NCI-H460 (cell line): ENCODE measurements at places on chromosomes 6 and 20.

DNA sequence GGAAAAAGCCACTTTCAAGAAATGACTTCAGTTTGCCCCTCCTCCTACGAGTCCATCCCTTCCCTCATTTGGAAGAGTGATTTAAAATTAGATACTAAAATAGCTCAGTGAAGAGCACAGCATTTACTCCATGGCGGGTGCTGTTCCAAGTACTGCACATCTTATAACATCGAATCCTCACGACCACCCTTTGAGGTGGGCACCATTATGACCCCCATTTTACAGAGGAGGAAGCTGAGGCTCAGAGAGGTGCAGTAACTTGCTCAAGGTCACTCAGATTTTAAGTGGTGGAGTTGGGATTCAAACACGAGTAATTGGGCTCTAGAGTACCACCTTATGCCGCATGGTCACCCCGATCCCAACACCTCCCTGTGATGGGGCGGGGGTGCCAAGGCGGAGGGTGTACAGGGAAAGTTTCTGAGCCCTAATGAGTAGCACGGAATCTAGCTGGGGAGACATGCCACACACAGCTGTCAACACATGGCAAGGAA is 25.5 kb downstream of the TTBK1 start:
- no peak for DNase-seq

DNA sequence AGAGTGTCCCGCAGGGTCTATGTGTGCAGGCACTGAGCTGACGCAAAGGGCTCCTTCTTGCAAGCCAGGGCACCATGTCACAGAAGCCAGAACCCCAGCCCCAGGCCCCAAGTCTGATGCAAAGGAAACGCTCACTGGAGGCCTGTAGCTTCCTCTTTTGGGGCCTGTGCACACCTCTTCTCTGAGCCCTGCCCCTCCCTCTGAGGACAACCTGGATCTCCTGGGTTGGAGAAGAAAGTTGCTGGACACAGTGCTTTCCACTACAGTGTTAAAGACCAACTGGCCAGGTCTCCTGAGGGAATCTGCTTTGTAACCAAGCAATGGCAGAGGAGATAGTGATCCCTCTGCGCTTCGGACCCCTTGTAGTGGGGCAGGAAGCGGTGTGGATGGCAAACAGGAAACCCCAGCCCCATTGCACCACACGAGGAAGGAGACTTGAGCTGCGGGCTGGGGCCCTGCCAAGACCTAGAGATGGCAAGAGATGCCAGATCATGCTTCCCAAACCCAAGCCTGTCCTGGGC is 90.0 kb downstream of the PRND start:
- no peak for DNase-seq

- DNase-seq, result no peak
Measured at GRCh38 chr6:33092385-33092784, 16.6 kb downstream of the HLA-DPB1 start.

DNA sequence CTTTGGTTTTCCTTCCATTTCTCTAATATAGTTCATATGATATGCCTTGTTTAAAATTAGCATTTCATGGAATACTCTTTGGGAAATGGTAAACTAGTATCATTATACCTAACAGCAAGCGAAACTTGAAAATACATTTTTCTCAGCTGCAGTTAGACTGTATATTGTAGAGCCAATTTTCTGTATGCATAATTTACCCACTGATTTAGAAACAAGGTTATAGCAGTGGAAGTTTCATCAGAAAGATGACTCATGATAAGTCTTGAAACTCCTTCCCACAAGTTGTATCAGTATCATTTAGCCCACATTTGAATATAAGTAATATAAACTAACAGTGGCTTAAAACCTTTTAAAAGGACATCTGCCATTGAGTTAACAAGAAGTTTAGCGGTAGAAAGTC is 164.8 kb upstream of the BMP5 start:
- DNase-seq, result no peak

GRCh38 chr20:58192567-58192966 is 35.9 kb downstream of the ANKRD60 start:
- no peak for DNase-seq

- DNase-seq, result peak; percentile 48
Measured at GRCh38 chr20:13819885-13820645, 35.2 kb downstream of the NDUFAF5 start.

GRCh38 chr6:21455071-21455470 is 138.5 kb upstream of the SOX4 start:
- DNase-seq, result no peak

DNA sequence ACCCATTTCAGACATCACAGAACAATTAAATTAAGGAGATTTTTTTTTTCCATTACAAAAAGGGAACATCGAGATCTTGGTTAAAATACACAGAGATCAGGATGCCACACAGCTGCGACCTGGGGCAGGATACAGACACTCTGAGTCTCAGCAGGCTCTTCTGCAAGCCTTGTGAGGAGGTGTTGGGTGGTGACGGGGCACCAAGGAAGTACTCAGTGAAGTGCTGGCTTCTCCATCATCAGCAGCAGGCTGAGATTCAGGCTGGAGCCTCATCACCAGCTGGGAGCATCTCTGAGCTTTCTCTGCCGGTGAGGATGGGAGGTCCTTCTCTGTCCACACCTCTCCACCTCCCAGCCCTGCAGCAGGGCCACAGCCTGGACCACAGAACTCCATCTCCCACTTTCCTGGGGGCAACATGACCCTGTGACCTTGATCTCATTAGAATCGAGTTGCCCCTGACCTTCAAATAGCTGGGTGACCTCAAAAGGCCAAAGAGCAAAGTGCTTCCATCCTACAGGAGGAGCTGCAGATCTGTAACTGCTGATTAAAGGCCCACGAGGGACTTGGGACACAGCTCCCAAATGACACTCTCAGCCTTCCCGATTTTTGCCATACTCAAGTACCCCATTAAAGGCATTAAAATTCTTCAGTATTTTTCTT is 16.0 kb downstream of the PMEPA1 start:
- DNase-seq, result no peak

GRCh38 chr6:47059216-47059885 is 17.2 kb upstream of the ADGRF1 start:
- DNase-seq, result no peak

- DNase-seq, result no peak
Measured at GRCh38 chr6:22098601-22099031, 198.2 kb downstream of the PRL start.

- DNase-seq, result no peak
Measured at GRCh38 chr6:125279961-125280360, 21.8 kb downstream of the HDDC2 start.

GRCh38 chr6:128395188-128395587 is 125.2 kb downstream of the PTPRK start:
- DNase-seq, result no peak

DNA sequence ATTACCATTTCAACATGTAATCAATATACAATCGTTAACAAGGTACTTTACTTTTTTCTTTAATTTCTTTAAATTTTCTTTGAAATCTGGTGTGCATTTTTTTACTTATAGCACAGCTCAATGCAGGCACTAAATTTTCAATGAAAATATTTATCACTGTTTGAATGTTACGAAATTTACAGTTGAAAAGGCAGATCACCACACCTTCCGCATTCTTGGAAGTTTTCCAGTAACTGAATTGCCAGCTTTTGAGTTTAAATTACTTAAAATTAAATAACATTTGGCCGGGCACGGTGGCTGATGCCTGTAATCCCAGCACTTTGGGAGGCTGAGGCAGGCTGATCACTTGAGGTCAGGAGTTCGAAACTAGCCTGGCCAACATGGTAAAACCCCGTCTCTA is 309.9 kb downstream of the BMP7 start:
- no peak for DNase-seq

- peak; percentile 4 for DNase-seq
Measured at GRCh38 chr6:50655848-50656453, 57.4 kb upstream of the TFAP2D start.

- DNase-seq, result no peak
Measured at GRCh38 chr6:127951172-127951917, 50.5 kb upstream of the THEMIS start.

- no peak for DNase-seq
Measured at GRCh38 chr6:150345781-150346180, 23.0 kb upstream of the IYD start.

- no peak for DNase-seq
Measured at GRCh38 chr6:35797837-35798526, 859 bp upstream of the CLPS start.
